ENCODE measurements at places on chromosomes 1 and 21. TPM values are rescaled to one million over a fixed set of nuclear protein-coding genes. Genes with fewer than 3 reads are reported as not detected.

- H3K36me3 ChIP-seq = peaks cover 10% of the 10 kb centered on the region
- H3K4me1 ChIP-seq = peaks cover 13% of the 10 kb centered on the region
- DNase-seq = peak; percentile 76
Measured at GRCh38 chr21:45136927-45137611, 62.7 kb downstream of the ADARB1 start.

DNA sequence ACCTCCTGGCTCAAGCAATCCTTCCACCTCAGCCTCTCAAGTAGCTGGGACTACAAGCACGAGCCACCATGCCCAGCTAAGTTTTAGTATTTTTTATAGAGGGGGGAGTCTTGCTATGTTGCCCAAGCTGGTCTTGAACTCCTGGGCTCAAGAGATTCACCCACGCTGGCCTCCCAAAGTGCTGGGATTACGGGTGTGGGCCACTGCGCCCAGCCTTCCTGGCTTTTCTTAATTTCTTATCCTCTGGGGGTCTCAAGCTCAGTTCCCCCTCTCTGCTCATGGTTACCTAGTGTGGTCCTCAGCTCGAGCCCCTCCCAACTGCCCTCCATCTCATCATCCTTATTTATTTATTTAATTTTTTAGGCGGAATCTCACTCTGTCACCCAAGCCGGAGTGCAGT, 2.9 kb upstream of the RPL22 start:
- H3K27ac ChIP-seq = no peak overlapping the region
- DNase-seq = no peak
- H3K4me1 ChIP-seq = peaks cover 40% of the 10 kb centered on the region
- peaks cover 8% of the 10 kb centered on the region for H3K27me3 ChIP-seq
- H3K4me3 ChIP-seq = no peak overlapping the region

DNA sequence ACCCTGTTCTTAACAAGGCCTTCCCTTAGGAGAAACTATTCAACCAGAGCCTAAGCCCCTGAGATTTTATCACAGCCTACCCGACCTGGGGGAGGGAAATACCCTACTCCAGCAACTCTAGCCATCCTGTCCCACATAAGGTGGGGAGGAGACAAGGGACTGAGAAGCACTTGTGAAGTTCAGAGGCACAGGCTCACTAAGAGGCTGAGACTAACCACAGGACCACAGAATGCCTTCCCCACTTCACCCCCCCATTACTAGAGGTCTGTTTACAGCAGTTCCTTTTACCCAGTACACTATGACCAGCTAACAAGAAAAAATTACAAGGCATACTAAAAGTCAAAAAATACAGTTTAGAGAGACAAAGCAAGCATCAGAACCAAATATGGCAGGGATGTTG, 86.8 kb downstream of the TEX35 start:
- H3K36me3 ChIP-seq = no peaks in the 10 kb centered on the region
- DNase-seq = no peak
- no peak overlapping the region for H3K4me3 ChIP-seq
- peaks cover 2% of the 10 kb centered on the region for H3K27me3 ChIP-seq
- H3K4me1 ChIP-seq = no peaks in the 10 kb centered on the region

- H3K27me3 ChIP-seq = no peaks in the 10 kb centered on the region
- no peak for DNase-seq
- H3K27ac ChIP-seq = no peak overlapping the region
- H3K4me1 ChIP-seq = no peaks in the 10 kb centered on the region
- no peaks in the 10 kb centered on the region for H3K36me3 ChIP-seq
- H3K4me3 ChIP-seq = no peak overlapping the region
Measured at GRCh38 chr1:81550753-81551152, 250.0 kb upstream of the ADGRL2 start.

DNA sequence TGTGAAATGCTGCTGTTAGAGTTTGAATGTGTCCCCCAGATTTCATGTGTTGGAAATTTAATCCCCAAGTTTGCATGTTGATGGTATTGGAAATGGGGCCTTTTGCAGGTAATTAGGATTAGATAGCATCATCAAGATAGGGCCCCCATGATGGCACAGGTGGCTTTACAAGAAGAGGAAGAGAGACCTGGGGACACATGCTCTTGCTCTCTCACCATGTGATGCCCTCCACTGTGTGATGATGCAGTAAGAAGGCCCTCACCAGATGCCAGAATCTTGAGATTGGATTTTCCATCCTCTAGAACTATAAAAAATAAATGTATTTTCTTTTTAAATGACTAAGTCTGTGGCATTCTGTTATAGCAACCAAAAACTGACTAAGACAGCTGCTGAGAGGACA, 57.0 kb upstream of the NEK7 start:
- peaks cover 26% of the 10 kb centered on the region for H3K4me1 ChIP-seq
- no peak overlapping the region for H3K27ac ChIP-seq
- DNase-seq = no peak

GRCh38 chr1:112296908-112297307, 99.1 kb upstream of the CTTNBP2NL start:
- no peak overlapping the region for H3K27ac ChIP-seq
- no peak overlapping the region for H3K4me3 ChIP-seq
- no peak for DNase-seq
- H3K4me1 ChIP-seq = no peaks in the 10 kb centered on the region

DNA sequence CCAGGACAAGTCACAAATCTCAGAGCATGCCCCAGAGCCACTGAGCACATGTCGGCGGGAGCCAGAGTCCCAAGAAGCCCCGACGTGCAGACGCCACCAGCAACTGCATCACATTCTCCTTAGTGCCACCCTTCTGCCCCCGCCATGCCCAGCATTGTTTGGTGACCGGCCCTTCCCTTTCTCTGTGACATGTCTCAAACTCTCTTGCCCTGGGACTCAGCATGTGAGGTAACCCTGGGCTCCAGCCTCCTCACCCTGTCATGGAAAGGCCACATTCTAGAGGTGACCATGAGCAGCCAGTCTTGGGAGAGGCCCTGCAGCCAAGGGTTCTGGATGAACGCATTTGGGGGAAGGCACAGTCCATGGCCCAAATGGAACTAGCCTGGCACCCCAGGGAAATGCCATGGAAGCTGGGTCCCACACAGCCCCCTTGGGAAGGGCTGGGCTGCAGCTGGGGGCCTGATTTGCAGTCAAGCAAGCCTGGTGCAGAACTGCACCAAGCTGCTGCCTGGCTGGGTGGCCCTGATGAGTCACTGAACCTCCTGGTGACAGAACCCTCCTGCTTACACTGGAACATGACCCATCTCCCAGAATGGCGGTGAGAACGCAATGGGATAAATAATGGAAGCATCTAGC, 94.4 kb downstream of the ITPKB start:
- DNase-seq = no peak
- peaks cover 66% of the 10 kb centered on the region for H3K36me3 ChIP-seq
- H3K4me1 ChIP-seq = peaks cover 57% of the 10 kb centered on the region
- H3K27ac ChIP-seq = peak overlapping the region; percentile 91
- H3K27me3 ChIP-seq = no peaks in the 10 kb centered on the region

DNA sequence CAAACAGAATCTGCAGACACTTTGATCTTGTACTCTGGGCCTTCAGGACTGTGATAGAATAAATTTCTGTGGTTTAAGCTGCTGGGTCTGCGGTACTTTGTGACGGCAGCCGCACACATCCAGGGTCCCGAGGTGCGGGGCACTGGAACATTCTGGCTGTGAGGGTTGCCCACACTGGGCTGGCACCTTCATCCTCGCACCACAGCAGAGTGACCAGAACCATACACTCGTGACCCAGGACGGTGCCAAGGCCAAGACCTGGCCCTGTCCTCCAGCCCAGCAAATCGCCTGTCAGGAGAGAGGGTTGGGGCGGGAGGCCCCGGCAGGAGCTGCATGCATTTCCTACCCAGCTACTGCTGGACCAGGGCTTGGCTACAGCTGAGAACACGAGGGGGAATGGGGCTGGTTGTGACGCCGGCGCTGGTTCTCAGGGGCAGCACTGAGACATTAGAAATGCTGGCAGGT, 2.6 kb upstream of the FTCD start:
- H3K36me3 ChIP-seq = peaks cover 2% of the 10 kb centered on the region
- H3K27ac ChIP-seq = no peak overlapping the region
- H3K27me3 ChIP-seq = no peaks in the 10 kb centered on the region
- H3K4me1 ChIP-seq = no peaks in the 10 kb centered on the region

GRCh38 chr21:37281993-37282392, 14.9 kb upstream of the VPS26C start:
- peak; percentile 41 for DNase-seq
- H3K4me1 ChIP-seq = peaks cover 6% of the 10 kb centered on the region
- H3K4me3 ChIP-seq = peak overlapping the region; percentile 74
- H3K36me3 ChIP-seq = no peaks in the 10 kb centered on the region
- H3K27ac ChIP-seq = peak overlapping the region; percentile 86

- DNase-seq = no peak
- H3K36me3 ChIP-seq = no peaks in the 10 kb centered on the region
- H3K4me3 ChIP-seq = no peak overlapping the region
- H3K27me3 ChIP-seq = peaks cover 11% of the 10 kb centered on the region
- H3K4me1 ChIP-seq = peaks cover 9% of the 10 kb centered on the region
- no peak overlapping the region for H3K27ac ChIP-seq
Measured at GRCh38 chr21:38384675-38385426, 113.4 kb downstream of the ERG start.

DNA sequence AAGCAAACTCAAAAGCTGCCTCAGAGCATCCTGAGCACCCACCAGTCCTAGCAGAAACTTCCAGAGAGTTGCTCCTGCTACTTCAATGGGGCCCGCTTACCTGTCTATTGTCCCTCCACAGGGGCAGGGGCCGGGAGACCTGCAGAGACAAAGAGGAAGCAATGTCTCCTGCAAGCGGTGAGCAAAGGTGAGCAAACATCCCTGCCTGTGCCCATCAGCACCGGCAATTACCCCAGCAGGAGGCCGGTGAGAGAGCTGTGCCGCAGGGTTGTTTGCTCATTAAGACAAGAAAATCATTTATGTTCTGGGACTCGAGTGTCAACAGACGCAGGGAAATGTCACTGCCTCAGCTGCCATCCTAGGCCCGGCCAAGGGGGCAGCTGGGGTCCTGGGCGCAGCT, 53.8 kb upstream of the TARDBP start:
- H3K27ac ChIP-seq = no peak overlapping the region
- peaks cover 3% of the 10 kb centered on the region for H3K4me1 ChIP-seq
- H3K4me3 ChIP-seq = no peak overlapping the region
- no peaks in the 10 kb centered on the region for H3K36me3 ChIP-seq
- no peak for DNase-seq

GRCh38 chr1:145878724-145879123, 6.9 kb downstream of the ANKRD35 start:
- no peak overlapping the region for H3K27ac ChIP-seq
- H3K36me3 ChIP-seq = no peaks in the 10 kb centered on the region
- no peak overlapping the region for H3K4me3 ChIP-seq
- H3K4me1 ChIP-seq = no peaks in the 10 kb centered on the region
- no peak for DNase-seq
- H3K27me3 ChIP-seq = peaks cover 24% of the 10 kb centered on the region

- H3K27me3 ChIP-seq = peaks cover 6% of the 10 kb centered on the region
- H3K27ac ChIP-seq = no peak overlapping the region
- no peaks in the 10 kb centered on the region for H3K36me3 ChIP-seq
- no peak overlapping the region for H3K4me3 ChIP-seq
Measured at GRCh38 chr1:244821134-244821533, 14.3 kb upstream of the COX20 start.

DNA sequence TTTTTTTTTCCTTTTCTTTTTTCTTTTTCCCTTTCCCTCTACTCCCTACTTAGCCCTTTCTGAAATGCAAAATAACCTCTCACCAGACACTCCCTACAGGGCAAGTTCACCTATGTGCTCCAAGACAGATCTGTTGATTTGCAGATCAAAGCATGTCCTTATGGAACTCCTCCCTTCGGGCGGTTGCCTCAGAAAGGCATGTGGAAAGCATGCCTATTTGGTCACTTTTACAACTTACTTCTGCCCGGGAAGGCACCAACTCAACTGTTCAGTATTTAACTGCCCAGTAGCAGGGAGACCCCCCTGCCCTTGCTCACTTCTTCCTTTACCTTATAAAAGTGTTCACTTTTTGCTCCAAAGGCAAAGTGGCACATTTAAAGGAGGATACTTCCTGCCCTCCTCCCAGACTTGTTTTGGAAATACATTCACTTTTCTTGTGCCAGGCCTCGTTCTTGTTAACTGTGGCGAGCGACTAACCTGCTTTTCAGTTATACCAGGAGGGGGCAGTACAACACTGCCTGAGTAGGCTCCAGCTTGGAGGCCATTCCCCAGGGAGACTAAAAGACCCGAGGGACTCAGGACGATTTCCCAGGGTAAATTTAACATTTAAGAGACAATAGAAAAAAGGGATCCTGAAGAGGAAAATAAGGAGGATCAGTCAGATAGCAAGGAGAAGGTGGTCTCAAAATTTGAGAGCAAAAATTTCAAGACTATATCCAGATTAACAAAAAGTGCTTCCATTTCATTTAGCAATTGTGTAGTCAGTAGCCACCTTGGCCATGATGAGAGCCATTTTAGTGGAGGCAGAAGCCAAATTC, 12.3 kb upstream of the SLAMF7 start:
- peaks cover 25% of the 10 kb centered on the region for H3K4me1 ChIP-seq
- peak; percentile 82 for DNase-seq
- H3K36me3 ChIP-seq = peaks cover 3% of the 10 kb centered on the region
- no peak overlapping the region for H3K4me3 ChIP-seq
- H3K27ac ChIP-seq = no peak overlapping the region

DNA sequence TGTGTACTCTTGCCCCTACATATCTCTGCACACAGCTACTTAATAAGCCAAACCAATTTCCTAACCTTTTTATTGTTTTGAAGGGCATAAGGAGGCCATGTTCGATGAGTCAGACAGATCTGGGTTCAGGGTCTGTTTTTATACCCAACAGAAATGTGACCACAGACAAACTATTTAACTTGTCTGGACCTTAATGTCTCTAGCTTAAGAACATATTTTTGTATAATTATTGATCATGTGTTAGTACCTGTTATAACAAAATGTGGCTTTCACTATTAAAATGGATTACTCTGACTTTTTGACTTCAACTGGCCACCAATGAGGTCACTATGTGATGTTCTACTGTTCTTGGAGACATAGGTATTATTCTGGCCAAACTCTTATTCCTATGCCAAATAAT, 507.8 kb upstream of the USP24 start:
- no peak for DNase-seq
- no peaks in the 10 kb centered on the region for H3K27me3 ChIP-seq
- H3K36me3 ChIP-seq = no peaks in the 10 kb centered on the region
- no peak overlapping the region for H3K27ac ChIP-seq
- H3K4me3 ChIP-seq = no peak overlapping the region
- no peaks in the 10 kb centered on the region for H3K4me1 ChIP-seq

GRCh38 chr1:28974432-28974831, 60.1 kb downstream of the EPB41 start:
- H3K4me3 ChIP-seq = no peak overlapping the region
- H3K27me3 ChIP-seq = no peaks in the 10 kb centered on the region

GRCh38 chr1:246724731-246725095, 504 bp downstream of the SCCPDH start:
- peak overlapping the region; percentile 81 for H3K27ac ChIP-seq
- peak overlapping the region; percentile 84 for H3K4me3 ChIP-seq
- peaks cover 32% of the 10 kb centered on the region for H3K36me3 ChIP-seq
- DNase-seq = peak; percentile 26
- peaks cover 16% of the 10 kb centered on the region for H3K4me1 ChIP-seq

- H3K27ac ChIP-seq = no peak overlapping the region
- H3K36me3 ChIP-seq = no peaks in the 10 kb centered on the region
- DNase-seq = no peak
- H3K4me1 ChIP-seq = peaks cover 12% of the 10 kb centered on the region
Measured at GRCh38 chr1:14184454-14184853, 414.0 kb upstream of the KAZN start.

ARF1 gene
- total RNA-seq = 322 TPM

BTBD8 gene
- total RNA-seq = 1.6 TPM

NPPA gene
- not detected for total RNA-seq

POMGNT1 gene
- total RNA-seq = 28.4 TPM

E2F2 gene
- total RNA-seq = 80.3 TPM

FALEC gene
- not detected for total RNA-seq

PAQR6 gene
- 8.6 TPM for total RNA-seq

All from activated CD8-positive, alpha-beta T cell treated with anti-CD3 and anti-CD28 coated beads, Interleukin-2, amount 10 ng/mL, durations not matched to agents 7 days and 5 days (primary cell).